T-helper 22 cell (primary cell): ENCODE measurements at places on chromosomes 12 and 14.

- DNase-seq: no peak
These were observed 69.7 kb upstream of the CCND2 start for GRCh38 chr12:4203772-4204376.

- DNase-seq: no peak
These were observed 209.6 kb downstream of the TMTC2 start for GRCh38 chr12:82896277-82896676.

- DNase-seq: no peak
These were observed 147.4 kb downstream of the AKAP6 start for GRCh38 chr14:32476532-32476931.

DNA sequence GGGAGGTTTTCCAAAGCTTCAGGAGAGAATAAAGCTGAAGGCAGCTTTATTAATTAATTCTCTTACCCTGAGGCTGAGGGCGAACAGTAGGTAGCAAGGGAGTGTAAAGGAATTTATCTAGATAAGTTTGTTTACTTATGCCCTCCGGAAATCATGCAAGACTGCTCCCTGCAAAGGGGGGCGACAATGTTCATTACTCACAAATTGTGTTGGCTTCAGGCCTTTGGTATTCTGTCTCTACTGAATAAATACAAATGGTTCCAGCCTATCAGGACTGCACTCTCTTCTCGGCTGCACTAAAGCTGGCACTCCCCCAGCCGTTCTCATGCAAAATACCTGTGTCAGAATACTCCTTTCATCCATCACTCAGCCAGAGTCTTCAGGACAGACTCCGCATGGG, 120.8 kb downstream of the PPHLN1 start:
- DNase-seq: no peak

DNA sequence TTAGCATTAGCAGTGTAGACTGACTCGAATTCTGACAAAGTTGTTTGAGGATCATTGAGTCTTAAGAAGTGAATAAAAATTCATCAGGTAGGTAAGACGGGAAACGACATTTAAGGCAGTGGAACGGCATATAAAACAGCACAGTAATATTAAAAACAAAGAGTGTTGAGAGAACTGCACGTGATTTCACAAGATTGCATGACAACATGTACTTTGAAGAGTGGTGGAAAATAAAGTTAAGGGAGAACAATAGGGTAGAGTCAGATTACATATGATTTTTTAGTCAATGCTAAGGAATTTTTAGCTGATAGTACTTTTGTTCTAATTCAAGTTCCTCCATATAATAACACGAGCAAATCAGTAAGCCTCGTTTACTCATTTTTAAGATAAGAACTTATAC, 115.4 kb downstream of the SOX5 start:
- DNase-seq: no peak

GRCh38 chr12:5222729-5223128, 179.1 kb downstream of the KCNA5 start:
- no peak for DNase-seq

DNA sequence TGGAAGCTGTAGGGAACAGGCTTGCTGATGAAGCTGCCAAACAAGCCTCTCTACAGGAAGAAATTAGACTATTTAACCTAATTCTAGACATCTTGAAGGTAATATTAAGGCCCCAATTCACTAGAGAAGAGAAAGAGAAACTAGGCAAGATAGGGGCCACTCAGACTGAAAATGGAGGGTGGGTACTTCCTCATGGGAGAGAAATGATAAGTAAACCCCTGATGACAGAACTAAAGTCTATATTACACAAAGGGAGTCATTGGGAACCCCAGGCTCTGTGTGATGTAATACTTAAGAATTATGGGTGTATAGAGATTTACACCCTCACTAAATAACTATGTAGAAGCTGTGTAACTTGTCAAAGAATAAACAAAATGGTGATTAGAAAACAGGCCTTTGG, 64.3 kb downstream of the APOBEC1 start:
- no peak for DNase-seq

DNA sequence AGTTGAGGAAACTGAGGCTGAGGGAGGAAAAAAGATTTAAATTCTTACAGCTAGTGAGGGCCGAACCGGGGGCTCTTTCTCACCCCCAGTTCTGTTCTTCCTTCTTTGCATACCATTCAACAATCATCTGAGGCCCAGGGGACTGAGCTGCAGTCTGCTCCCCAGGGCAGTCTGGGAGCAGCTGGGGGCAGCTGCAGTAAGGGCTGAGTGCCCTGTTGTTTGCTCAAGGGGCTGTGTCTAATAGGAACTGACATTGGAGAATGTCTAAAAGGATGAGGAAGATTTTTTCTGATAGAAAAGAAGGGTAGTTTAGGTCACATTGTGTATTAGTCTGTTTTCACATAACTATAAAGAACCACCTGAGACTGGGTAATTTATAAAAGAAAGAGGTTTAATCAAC, 42.2 kb downstream of the SLC17A8 start:
- no peak for DNase-seq

- no peak for DNase-seq
These were observed 116.5 kb downstream of the TMTC2 start for GRCh38 chr12:82803201-82803600.

- no peak for DNase-seq
These were observed 21.2 kb downstream of the TAS2R50 start for GRCh38 chr12:10965476-10965875.

DNA sequence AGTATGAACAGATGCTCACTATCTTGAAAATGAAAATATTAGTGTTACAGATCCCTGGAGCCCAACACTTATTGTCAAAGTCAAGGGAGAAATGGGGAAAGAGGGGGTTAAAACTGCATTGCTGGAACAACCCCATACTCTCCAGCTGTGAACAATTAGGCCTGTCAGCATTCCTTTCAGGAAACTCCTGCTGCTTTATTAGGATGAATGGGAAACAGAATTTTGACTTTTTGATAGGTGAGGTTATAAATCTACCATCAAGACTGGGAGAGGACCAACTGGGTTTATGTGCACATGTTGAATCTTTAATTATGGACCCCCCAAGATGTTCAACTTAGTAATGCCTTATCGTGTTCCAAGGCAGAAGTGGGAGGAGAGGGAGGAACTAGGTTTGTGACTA, 85.0 kb downstream of the TMTC1 start:
- DNase-seq: no peak

DNA sequence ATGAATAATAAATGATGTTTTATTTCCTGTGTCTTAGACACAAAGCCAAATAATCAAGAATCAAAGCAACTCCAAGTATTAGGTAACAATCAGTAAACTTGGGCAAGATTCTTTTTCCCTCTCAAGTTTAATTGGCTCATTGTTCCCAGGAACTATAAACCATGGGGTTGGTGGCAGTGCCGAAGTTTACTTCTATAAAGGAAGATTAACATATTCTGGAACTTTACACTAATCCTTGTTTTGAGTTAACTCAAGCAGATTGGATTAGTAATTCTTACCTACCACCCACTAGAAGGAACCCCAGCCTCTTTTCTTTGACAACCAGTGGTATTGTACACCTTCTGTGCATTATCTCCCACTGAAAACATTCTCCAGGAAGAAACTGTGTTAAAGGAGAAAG, 197.1 kb downstream of the EXOC5 start:
- no peak for DNase-seq

GRCh38 chr12:86730233-86730632, 474.0 kb upstream of the MGAT4C start:
- no peak for DNase-seq

- no peak for DNase-seq
These were observed 10.1 kb downstream of the RNASE1 start for GRCh38 chr14:20792556-20792955.

- no peak for DNase-seq
These were observed 15.4 kb downstream of the LGMN start for GRCh38 chr14:92733007-92733406.

DNA sequence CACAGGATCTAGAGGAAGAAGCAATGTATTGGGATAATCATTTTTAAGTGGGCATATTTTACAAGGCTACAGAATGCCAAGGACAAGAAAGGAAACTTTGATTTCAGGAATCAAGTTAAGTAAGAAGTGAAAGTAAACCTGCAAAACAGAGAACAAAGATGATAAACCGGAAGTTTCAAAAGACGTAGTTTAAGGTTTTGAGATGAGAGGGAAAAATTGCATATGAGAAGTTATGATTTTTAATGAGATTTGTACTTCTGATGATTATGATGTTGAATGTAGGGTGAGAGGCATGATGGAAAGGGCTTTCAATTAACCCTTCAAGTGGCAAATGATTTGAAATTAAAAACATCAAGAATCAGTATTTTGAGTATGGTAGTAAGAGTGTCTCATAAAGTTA, 134.9 kb downstream of the CAPZA3 start:
- DNase-seq: no peak

DNA sequence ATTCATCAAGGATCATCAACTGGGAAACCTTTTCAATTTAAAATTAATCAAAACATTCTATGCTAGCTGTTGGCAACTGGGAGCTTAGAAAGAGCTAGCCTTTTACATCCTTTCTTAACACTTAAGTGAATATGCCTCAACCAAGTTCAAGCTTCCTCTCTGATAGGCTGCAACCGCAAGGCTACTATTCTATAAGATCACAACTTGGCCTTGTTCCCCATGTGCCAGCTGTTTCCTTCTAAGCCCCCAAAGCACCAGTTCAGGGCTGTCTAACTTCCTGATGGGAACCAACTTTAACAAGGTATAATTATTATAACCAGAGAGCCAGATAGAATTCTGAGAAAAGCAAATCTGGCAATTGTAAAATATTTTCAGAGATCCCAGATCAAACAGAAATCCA, 37.0 kb downstream of the KCNC2 start:
- DNase-seq: no peak

- no peak for DNase-seq
These were observed 2.6 kb upstream of the C12orf76 start for GRCh38 chr12:110050927-110051326.

GRCh38 chr12:80064269-80064668, 35.1 kb upstream of the OTOGL start:
- DNase-seq: no peak

DNA sequence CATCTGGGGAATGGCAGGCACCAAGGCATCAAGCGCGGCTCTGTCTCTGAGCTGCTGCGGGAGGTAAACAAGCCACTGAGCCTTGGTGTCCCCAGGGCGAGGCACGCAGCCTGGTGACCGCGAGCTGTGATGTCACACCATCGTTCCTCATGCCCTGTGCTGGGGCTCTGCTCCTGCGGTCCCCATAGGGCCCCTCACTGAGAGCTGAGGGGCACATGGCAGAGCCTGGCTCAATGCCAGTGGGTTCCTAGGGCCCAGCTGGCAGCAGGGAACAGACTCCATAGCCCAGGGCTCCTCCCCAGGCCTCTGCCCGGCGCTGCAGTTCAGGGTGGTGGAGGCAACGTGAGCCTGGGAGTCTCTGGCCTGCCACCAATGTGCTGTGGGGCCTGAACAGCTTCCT, 22.6 kb downstream of the CHGA start:
- DNase-seq: no peak

- DNase-seq: no peak
These were observed 17.3 kb downstream of the ARID4A start for GRCh38 chr14:58315606-58316005.

DNA sequence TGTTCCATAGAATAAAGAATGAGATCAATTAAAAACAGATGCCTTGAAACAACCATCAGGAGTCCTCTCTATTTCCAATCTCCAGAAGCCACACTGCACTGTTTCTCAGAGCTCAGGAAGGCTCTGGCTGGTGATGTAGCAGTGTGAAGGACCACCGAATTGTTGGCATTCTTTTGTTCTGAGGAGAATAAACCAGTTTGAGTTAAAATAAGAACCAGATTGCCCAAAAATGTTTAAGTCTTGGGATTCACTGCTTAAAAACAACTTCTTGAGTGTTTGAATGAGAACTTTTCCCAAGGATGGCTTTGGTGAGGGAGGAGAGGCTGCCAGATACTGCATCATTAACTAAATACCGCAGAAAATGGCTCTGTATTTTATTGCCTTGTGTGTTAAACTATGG, 341.2 kb downstream of the C12orf75 start:
- DNase-seq: no peak

DNA sequence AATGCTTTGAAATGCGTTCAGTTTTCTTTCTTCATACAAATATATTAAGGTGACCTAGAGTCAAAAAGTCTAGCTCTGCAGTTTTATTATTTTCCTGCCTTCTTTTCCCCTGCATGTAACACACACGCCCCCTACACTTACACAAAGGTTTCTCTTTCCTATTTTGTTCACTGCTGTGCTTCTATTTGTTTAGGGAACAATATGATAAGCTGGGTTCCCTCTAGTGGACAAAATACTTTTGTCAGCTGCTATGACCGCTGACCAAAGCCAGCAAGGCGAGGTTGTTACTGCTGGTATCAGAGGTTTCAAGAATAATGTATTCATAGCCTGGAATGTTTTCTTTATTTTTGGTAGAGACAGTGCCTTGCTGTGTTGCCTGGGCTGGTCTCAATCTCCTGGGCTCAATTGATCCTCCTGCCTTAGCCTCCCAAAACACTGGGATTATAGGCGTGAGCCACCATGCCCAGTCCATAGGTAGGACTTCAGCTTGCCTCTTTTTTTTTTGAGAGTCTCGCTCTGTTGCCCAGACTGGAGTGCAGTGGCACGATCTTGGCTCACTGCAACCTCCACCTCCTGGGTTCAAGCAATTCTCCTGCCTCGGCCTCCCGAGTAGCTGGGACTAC, 33.4 kb downstream of the FNTB start:
- no peak for DNase-seq

DNA sequence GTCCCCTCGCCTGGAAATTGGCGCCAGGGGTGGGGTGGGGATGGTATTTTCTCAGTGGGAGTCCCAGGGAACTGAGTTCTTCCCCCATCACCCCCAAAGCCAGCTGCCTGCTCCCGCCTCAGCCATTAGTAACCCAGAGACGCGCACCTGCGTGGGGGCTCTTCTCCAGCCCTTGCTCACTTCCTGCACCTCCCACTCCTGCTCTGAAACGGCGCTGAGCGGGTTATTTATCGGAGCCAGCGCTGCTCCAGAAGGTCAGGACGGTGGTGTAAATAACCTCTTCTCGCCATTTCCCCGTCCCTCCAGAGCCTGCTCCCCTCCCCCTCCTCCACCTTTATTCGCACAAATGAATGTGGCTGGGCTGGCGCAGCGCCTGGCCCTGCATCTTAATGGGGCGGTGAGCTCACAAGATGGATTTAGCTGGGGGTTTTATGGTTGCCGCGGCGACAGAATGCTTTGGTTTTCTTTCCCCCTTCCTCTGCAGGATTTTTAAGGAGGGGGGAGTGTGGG, 12.2 kb downstream of the GPR84 start:
- no peak for DNase-seq

GRCh38 chr12:116619246-116619645, 60.1 kb downstream of the MAP1LC3B2 start:
- no peak for DNase-seq

- no peak for DNase-seq
These were observed 54.7 kb upstream of the GTF2A1 start for GRCh38 chr14:81275305-81276072.

- DNase-seq: no peak
These were observed 596.2 kb upstream of the TMEM132C start for GRCh38 chr12:127670796-127671195.

- DNase-seq: no peak
These were observed 294.5 kb downstream of the GALC start for GRCh38 chr14:87698481-87698880.
